NCI-H2171 (cell line): ENCODE measurements at places on chromosomes 3 and 15.
A peak's percentile ranks its signal among the peaks of the same experiment; 100 is the strongest.

- no peak for DNase-seq
Observed at GRCh38 chr3:9206287-9206686, 43.2 kb downstream of the SRGAP3 start.

DNA sequence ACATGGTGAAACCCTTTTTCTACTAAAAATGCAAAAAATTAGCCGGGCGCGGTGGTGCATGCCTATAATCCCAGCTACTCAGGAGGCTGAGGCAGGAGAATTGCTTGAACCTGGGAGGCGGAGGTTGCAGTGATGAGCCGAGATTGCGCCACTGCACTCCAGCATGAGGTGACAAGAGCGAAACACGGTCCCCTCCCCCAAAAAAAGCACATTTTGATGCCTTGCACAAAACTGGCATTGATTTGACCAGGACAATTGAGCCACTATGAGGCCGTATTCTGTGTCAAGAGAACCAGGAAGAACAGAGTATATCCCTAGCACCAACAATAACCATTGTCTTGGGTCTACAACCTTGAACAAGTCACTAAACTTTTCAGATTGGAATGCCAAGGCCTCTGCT is 50.6 kb downstream of the SH3BP5 start:
- no peak for DNase-seq

- DNase-seq, result no peak
Observed at GRCh38 chr3:72529081-72529480, 319.2 kb downstream of the SHQ1 start.

- DNase-seq, result no peak
Observed at GRCh38 chr3:160746976-160747375, 9.1 kb upstream of the PPM1L start.

DNA sequence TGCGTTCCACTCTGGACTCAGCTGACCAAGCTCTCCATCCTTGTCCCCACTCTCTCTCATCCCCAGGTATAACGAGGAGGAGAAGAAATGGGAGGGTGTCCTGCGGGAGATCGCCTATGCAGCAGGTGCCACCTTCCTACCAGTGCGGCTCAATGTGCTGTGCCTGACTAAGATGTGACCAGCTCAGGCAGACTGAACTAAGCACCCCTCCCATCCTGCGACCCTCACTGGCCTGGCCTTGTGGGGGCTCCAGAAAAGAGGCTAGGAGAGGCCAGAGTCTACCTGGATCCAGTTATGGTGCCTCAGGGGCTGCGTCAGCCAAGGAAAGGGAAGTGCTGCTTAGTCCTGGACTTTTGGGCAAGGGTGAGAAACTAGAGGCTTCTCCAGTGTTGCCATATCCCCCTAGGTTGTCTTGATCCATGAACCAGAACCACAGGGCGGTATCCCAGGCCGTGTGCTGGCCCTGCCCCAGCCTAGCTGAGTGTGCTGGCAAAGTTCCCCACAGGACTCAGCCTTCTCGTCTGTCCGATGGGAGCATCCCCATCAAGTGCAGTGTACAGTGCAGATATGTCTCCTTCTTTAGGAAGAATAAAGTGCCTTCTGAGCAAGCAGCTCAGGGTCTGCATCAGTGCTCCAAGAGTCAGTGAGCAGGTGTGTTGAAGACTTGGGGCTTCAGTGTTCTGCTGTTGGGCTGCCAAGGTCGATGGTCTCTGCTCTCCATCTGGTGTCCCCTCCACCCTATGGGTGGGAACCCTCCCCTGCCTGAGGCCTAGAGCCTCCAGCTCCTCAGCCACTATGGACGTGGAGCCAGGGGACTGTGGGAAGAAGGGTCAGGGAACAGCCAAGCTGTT is 6.7 kb downstream of the KLHL40 start:
- DNase-seq, result no peak

GRCh38 chr3:77039606-77040171 is at the start of gene ROBO2:
ROBO2 (plus strand) TSS chr3:77040099; CDS start chr3:77040786, 687 bp downstream.
- peak; percentile 43 for DNase-seq

GRCh38 chr3:82637574-82637973 is 876.1 kb upstream of the GBE1 start:
- no peak for DNase-seq

DNA sequence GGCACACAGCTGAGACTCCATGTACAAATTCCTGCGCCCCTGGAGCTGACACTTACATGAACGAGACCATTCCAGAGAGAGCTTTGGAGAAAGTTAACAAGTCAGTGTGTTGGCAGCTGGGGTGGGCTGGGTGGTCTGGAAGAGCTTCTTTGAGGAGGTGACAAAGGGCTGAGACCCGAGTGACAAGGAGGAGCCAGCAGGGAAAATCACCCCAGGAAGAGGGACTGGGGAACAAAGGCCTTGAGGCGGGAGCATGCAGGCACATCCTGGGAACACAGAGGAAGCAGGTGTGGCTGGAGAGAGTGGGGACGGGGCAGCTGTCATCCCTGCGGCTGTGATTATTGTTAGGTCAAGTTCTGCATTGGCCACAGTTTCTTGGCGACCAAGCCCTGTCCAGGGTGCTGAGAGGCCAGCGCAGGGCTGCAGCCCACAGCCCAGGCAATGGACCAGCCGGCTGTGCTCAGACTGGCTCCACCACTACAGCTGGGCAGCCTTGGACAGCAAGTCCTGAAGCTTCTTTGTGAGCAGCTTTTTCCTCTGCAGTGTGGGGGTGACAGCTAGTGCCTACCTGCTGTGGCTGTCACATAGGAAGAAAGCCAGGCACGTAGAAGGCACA is 34.2 kb upstream of the PRR23E start:
- no peak for DNase-seq

- no peak for DNase-seq
Observed at GRCh38 chr3:111729087-111729846, 129.8 kb upstream of the PHLDB2 start.

DNA sequence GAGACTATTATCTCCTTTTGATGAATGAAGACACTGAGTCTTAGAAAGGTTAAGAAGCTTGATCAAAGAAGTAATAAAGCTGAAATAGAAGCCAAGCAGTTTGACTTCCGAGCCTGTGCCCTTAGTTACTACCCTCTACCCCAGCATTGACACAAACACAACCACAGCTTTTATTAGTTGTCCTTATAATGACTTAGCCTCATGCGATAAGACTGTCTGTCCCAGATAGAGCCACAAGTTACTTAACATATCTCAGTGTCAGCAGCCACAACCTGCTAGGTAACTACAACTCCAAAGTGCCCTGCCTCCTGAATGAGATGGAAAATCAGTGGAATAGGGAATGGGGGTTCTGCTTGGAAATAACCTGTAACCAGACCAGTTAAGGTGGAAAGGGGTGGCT is 781.6 kb upstream of the CFAP20DC start:
- no peak for DNase-seq

GRCh38 chr15:55253580-55253979 is 36.0 kb downstream of the RAB27A start:
- no peak for DNase-seq

- DNase-seq, result no peak
Observed at GRCh38 chr3:189142527-189142926, 29.2 kb upstream of the TPRG1 start.

GRCh38 chr3:64097920-64098319 is 74.6 kb upstream of the PSMD6 start:
- no peak for DNase-seq

- no peak for DNase-seq
Observed at GRCh38 chr3:42192334-42193200, 73.4 kb downstream of the CCK start.
